AG09309 (cell line): ENCODE measurements at places on chromosomes 11 and 22.

DNA sequence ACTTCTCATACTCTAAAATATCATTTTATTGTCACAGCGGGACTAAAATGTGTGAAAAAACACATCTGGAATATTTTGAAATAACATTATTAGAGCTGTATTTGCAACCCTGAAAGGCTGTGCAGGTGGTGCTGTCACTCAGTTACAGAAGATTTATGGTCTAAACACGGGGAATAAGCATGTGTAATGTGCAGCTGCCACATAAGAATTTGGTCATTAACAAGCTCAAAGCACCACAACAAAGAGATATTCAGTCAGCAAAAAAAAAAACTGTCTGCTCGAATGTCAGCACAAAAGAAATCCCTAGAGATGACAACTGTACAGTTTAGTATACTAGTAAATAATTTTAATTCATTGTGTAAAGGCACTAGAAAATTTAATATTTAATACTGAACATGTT, 31.3 kb downstream of the TMEM123 start:
- no peak for DNase-seq

- no peak for DNase-seq
These were observed 397.0 kb downstream of the METTL15 start for GRCh38 chr11:28505232-28505631.

- no peak for DNase-seq
These were observed 6.2 kb upstream of the SLCO2B1 start for GRCh38 chr11:75144716-75145014.

GRCh38 chr11:121964591-121964990, 151.4 kb downstream of the BLID start:
- no peak for DNase-seq

DNA sequence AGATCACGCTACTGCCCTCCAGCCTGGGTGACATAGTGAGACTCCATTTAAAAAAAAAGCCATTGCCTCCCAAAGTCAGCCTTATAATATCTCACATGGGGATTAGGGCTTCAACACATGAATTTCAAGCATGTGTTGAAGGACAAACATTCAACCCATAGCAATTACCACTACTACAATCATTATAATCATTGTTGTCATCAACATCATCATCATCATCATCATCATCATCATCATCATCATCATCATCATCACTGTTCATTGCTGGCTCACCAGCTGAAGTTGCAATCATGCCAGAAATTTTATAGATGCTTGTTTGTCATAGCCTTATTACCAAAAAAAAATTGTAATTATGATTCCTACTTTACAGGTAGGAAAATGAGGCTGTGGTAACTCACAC, 762.9 kb downstream of the METTL15 start:
- no peak for DNase-seq

- DNase-seq = no peak
These were observed 267.3 kb upstream of the MPPED2 start for GRCh38 chr11:30853439-30853838.
